Stimulated activated CD4-positive, alpha-beta T cell treated with anti-CD3 and anti-CD28 coated beads, Interleukin-2, amount 100 ng/mL, for 48 hours (primary cell): ENCODE measurements at places on chromosomes 5 and 9.

DNA sequence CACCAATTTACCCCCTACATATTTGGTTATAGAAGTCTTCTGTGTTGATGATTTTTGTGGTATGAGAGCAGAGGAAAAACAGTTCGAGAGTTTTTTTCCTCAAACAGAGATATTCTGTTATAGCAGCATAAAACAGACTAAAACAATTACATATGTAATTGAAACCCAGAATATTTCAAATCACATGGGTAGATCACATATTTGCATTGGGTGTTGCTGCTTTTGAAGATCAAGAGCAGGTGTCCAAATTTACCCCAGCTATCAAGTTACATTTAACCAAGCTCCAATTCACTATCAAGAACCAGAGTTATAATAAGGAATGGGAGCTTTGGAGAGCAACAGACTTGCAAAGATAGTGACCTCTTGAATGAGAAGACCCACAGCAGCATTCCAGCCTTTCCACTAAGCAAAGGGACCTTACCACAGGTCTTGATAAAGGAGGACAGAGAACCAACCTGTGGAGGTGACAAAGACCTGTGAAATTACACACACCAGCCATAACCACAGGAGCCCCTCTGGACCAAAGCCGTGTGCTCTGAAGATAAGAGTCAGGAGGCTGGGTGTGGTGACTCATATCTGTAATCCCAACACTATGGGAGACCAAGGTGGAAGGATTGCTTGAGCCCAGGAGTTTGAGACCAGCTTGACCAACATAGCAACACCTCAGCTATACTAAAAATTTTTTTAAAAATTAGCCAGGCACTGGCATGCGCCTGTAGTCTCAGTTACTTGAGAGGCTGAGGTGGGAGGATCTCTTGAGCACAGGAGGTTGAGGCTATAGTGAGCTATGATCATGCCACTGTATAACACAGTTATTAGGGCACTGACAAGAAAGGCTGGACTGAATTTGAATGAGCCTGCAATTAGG is 4.0 kb upstream of the CCL28 start:
- DNase-seq: no peak

GRCh38 chr5:93572608-93573353 is 8.2 kb downstream of the NR2F1-AS1 start:
- DNase-seq: no peak

GRCh38 chr9:101738566-101739183 is at the start of gene GRIN3A:
GRIN3A (minus strand) TSS chr9:101738647; CDS start chr9:101737979, 668 bp downstream.
- DNase-seq: no peak

DNA sequence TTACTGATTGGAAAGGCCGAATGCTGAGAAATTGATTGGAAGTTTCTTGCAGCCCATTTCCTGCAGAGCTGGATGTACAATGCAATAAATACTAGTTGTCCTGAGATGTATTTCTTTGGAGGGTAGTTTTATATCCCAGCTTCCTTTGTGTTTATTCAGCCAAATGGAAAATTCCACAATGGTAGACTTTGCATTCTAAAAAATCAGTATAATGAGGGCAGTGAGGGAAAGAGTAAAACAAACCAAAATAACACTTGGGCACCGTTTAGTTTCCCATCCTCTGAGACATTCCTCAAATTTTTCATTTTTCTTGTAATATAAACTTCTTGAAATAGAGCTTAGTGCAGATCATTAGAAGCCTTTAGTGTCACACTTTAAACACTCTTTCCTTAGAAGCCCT is 379.4 kb downstream of the EBF1 start:
- DNase-seq: no peak

DNA sequence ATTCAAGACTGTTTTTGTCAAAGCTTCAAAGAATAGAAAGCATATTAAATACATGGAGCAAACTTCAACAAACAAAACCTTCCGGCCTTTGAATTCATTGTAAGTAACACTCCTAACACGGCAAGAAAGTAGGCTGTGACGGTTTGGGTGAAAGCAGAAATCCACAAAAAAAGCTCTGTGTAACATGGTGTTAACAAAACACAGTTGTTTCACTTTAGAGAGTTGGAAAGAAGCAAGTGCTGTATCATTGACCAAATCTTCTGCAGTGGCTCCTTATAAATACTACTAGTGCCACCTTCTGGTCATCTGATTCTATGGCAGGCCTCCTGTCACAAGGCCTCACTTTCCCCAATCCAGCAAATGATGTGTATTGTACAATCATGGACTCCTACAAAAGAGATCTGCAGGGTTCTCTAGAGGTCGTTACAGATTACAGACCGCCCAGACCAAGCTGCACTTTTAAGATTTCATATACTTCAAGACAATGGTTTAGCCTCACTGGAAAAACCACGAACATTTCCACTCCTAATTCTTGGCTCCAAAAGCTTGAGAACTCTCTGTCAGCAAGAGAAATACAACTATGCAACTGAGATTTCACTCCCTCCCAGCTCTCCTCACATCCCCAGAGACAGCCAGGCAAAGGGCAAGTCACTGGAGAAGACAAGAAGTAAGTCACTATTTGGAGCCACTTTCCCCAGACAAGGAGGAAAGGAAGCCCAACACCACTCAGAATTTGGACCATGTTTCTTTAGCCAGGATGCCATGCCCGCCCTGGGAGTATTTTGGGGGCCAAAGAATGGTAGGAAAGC is 196.2 kb downstream of the DTWD2 start:
- no peak for DNase-seq

- DNase-seq: no peak
These were observed 129.0 kb downstream of the PIK3R1 start for GRCh38 chr5:68344447-68345111.

- no peak for DNase-seq
These were observed 746 bp downstream of the NKX2-5 start for GRCh38 chr5:173234129-173234790.

DNA sequence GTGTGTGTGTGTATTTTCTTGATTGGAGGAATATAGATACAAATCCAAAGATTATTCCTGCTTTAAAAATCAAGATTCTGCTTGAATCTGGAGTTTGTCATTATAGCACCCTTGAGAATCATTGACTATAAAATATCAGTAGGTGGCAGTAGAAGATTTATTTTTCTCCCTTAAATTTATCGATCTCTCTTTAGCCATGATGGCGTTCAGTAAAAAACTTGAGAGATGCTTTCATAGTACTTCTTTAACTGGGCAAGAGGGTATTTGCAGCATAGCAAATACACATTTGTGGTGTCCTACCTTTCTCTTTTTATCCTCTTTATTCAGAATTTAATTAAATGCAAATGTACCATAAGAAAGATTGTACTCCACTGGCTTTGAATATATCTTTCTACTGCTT is 307.7 kb downstream of the ADGRV1 start:
- DNase-seq: no peak

DNA sequence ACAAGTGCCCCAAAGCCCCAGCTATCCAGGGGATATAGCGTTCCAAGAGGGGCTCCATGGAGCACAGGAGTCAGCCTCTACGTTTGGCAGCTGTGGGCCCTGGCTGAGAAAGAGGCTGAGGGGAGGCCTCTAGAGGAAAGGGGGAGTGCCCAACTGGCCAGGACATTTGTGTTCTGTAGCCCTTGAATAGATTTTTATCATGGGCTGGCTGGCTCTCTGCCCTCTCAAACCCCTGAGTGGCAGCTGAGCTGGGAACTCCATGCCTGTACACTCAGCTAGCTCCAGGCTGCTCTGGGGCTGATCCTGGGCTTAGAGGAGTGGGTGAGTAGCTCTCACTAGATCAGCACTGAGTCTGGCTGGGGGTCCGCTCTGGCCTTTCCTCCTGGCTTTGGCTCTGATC is 285.0 kb downstream of the ZSWIM6 start:
- DNase-seq: no peak

- DNase-seq: no peak
These were observed 384.7 kb upstream of the ZNF462 start for GRCh38 chr9:106478312-106478711.

- DNase-seq: no peak
These were observed 249.9 kb downstream of the NPR3 start for GRCh38 chr5:32961059-32961415.

DNA sequence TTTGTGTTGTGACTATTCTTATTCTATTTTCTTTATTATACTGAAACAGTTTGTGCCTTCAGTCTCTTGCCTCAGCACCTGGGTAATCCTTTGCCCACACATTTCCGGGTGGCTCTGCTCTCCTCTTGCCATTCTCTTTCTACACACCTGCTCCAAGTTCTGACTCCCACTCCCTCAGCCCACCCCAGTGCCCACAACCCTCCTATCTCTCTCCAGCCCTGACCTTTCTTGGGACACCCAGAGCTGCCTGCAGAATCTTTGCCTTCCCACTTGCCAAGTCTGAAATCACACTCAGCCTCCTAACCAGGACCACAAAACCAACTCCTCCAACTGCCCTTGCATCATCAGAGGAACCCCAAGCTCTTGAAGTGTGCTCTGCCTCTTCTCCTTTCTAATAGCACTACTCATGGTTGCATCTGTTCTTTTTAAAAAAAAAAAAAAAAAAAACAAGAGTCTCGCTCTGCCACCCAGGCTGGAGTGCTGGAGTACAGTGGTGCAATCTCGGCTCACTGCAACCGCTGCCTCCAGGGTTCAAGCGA is 4.1 kb downstream of the SWI5 start:
- no peak for DNase-seq

- DNase-seq: no peak
These were observed 359.4 kb downstream of the ENC1 start for GRCh38 chr5:74281166-74281565.

GRCh38 chr9:92721548-92721947 is 43.1 kb downstream of the BICD2 start:
- DNase-seq: no peak

DNA sequence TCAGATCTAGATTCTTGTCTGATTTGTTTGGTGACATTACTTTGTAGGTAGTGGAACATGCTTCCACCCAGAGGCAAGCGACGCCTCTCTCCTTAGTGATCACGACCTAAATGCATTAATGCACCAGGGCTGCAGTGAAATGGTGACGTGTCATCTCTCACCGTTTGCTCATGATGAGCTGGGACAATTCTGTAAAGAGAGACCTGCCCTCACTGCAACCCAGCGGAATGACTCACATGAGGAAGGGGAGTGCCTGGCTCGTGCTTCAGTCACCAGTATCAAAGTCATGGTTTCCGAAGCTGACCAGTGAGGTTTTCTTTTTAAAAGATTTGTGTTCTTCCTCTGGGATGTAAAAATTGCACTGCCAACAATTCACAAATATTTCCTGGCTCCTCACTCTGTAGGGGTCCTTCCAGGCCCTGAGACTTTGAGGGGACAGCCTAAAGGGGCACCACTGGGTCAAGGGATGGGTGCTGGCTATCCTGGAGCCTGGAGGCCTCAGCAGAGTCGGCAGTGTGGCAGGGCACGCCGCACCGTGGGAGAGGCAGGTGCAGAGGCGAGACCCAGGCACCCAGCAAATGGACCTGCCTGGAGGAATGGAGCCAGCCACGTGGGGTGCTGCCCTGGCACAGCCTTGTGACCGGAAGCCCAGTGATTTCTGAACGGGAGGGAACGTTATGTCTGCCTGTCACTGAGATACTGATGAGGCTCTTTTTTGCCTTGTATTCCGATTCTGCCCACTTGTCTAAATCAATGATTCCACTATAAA is 17.3 kb downstream of the QSOX2 start:
- DNase-seq: no peak

- no peak for DNase-seq
These were observed 21.4 kb upstream of the PRR16 start for GRCh38 chr5:120442694-120443093.

DNA sequence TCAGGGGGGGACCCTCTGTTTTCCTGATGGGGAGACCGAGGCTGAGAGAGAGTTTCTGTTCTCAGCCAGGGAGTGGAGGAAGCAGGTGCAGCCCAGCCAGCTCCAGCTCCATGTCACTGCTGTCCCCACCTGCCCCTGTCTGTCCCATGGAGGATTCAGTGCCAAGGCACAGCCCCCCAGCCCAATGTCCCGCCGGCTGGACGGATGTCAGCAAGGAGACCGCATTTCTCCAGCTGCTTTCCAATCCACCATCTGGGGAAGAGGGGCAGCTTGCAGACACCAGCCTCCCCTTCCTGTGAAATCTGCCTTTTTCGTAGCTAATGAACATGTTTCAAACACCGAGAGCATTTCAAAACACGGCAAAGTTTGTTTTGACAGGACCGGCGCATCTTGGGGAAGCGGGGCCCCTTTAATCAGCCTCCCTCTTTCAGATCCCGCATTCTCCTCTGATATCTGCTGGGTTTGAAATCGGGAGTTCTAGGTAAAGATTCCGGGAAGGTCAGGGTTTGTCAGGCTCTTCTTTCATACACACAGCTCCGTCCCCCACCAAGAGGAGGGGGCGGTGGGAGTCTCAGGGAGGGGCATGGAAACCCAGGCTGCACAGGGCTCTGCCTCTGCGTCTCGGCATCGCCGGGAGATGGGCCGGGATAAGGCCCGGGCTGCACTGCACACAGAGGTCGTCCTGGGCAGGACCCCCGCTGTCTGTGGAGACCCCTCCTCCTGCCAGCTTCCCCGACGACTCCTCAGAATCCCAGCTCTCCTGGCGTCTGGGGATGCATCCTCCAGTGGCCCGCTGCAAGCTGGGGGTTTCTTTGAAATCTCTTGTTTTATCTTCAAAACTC is 74.8 kb downstream of the NEK6 start:
- no peak for DNase-seq

DNA sequence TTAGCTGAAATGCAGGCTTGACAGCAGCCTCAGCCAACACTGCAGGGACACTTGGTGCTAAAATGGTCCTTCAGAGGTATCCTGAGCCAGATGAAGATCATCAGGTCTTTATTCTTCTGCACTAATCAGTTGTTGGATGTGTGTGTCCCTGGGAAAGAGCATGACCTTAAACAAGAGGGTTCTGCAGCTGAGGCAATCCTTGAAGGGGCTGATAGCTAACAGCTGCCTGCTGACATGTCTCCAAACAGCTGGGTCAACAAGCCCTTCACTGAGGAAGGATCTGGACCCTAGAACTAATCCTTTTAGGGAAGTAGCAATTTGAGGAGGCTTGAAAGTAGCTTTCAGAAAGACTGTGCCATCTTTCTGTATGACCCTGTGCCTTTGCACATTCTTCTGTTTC is 376.3 kb upstream of the ACTBL2 start:
- no peak for DNase-seq

DNA sequence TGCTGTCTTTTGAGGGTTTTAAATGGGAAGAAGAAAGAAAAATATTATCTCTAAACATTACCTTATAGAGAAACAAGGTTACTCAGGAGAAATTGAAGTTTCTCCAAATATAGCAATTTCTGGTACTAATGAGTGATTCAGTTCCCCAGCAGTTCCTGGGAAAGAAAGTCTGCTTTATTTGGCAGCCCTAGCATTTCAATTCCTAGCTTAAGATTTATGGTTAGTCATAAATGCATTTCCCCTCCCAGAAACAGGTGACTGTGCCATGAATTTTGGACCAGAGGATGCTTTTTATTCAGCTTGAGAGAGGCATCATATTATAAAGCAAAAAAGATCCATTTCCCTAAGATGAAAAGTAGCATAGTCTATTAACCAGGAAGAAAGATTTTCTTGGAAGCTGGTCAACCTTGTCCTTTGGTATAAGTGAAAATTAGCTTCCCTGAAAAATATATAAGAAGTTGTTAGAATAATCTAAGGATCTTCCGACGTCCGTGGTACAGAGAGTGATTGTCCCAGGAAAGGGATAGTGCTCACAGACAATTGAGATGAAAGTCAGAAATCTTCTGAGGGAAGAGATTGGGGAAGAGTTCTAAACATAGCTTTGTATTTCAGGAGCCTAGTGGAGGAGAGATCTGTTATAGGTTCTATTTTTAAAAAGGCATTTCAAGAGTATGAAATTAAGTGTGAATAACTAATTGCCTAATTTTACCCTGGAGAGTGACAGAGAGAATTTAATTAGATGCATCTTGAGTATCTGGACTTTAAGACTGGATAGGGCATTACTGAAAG is 164.9 kb downstream of the ESM1 start:
- DNase-seq: no peak

GRCh38 chr5:173634465-173634983 is 18.1 kb upstream of the BOD1 start:
- DNase-seq: no peak

- DNase-seq: no peak
These were observed 7.6 kb downstream of the TNIP1 start for GRCh38 chr5:151073280-151073679.
